Spleen (tissue), 13 donors: ENCODE measurements at places on chromosomes 4 and X. TPM values are rescaled to one million over a fixed set of nuclear protein-coding genes. Genes with fewer than 3 reads are reported as not detected.

GPRIN3 gene
- 1.6 TPM for polyA plus RNA-seq

UGT8 gene
- 2.7 TPM for polyA plus RNA-seq

TMSB15B gene
- polyA plus RNA-seq: 8.6 TPM

SCLT1 gene
- 6.7 TPM for polyA plus RNA-seq

RAB9B gene
- polyA plus RNA-seq: 0.46 TPM

SSX2 gene
- polyA plus RNA-seq: not detected

CITED1 gene
- polyA plus RNA-seq: 0.33 TPM

DUX4 gene
- polyA plus RNA-seq: not detected

PABPC1L2A gene
- not detected for polyA plus RNA-seq

SYTL5 gene
- not detected for polyA plus RNA-seq

HERC5 gene
- polyA plus RNA-seq: 5.9 TPM

TMEM31 gene
- not detected for polyA plus RNA-seq

PLK4 gene
- 1.9 TPM for polyA plus RNA-seq

MEPE gene
- polyA plus RNA-seq: not detected

REPS2 gene
- 1.7 TPM for polyA plus RNA-seq

PNMA6E gene
- polyA plus RNA-seq: not detected

GRCh38 chr4:153204247-153204671 lies at the start of gene TRIM2:
Gene TRIM2 (plus strand): TSS chr4:153204443. CDS start chr4:153204531, 88 bp downstream.
- DNase-seq: no peak
- peak within 1 kb of the TSS; percentile 76 for H3K27ac ChIP-seq

- H3K27ac ChIP-seq: no peak overlapping the region
- H3K4me1 ChIP-seq: no peaks in the 10 kb centered on the region
- DNase-seq: no peak
- no peaks in the 10 kb centered on the region for H3K36me3 ChIP-seq
Observed at GRCh38 chr4:105541420-105541819, 11.0 kb upstream of the ARHGEF38 start.

DNA sequence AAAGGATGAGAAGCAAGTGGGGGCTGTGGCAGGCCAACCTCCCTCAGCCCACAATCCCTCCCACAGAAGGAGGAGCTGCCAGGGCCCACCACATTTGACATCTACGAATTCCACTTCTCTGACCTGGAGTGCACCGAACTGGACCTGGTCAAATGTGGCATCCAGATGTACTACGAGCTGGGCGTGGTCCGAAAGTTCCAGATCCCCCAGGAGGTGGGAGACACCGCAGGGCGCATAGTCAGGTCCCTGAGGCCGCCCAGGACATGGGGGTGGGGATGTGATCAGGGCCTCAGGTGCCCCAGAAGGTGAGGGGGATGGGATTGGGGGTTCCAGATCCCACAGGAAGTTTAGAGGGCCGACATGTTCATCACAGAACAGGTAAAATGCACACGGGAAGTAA lies 13.7 kb downstream of the ATP5ME start:
- peak; percentile 55 for DNase-seq
- H3K4me1 ChIP-seq: peaks cover 5% of the 10 kb centered on the region
- H3K27ac ChIP-seq: no peak overlapping the region
- no peaks in the 10 kb centered on the region for H3K36me3 ChIP-seq
- no peaks in the 10 kb centered on the region for H3K27me3 ChIP-seq
- H3K4me3 ChIP-seq: no peak overlapping the region

GRCh38 chr4:145663194-145663593 lies 16.8 kb upstream of the C4orf51 start:
- H3K4me1 ChIP-seq: no peaks in the 10 kb centered on the region
- DNase-seq: no peak
- no peaks in the 10 kb centered on the region for H3K27me3 ChIP-seq
- no peak overlapping the region for H3K27ac ChIP-seq

DNA sequence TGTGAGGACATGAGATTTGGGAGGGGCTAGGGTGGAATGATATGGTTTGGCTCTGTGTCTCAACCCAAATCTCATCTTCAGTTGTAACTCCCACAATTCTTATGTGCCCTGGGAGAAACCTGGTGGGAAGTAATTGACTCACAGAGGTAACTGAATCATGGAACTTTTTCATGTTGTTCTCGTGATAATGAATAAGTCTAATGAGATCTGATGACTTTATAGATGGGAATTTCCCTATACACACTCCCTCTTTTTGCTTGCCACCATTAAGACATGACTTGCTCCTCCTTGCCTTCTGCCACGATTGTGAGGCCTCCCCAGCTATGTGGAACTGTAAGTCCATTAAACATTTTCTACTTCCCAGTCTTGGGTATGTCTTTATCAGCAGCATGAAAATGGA lies 253.2 kb upstream of the GK2 start:
- H3K4me3 ChIP-seq: no peak overlapping the region
- H3K27ac ChIP-seq: no peak overlapping the region
- no peaks in the 10 kb centered on the region for H3K36me3 ChIP-seq
- no peaks in the 10 kb centered on the region for H3K27me3 ChIP-seq
- DNase-seq: no peak

DNA sequence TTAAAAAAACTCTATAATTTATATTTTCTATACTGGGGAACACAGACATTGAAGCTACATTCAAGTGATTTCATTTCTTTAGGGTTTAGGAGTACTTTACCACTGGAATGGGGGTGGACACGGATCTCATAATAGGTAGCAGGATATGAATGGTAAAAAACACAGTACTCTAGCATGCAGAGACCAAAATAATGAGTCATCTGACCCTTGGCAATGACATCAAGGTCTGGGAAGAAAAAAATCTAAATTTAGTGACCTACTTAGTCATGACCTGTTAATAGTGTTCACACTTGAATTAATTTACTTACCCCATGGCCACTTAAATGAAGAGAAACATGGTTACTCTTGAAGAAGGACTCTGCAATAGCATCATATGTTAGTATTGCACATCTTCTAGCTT lies 187.9 kb downstream of the EPHA5 start:
- H3K4me1 ChIP-seq: no peaks in the 10 kb centered on the region
- no peak overlapping the region for H3K27ac ChIP-seq
- DNase-seq: no peak
- no peak overlapping the region for H3K4me3 ChIP-seq
- no peaks in the 10 kb centered on the region for H3K27me3 ChIP-seq
- H3K36me3 ChIP-seq: no peaks in the 10 kb centered on the region

DNA sequence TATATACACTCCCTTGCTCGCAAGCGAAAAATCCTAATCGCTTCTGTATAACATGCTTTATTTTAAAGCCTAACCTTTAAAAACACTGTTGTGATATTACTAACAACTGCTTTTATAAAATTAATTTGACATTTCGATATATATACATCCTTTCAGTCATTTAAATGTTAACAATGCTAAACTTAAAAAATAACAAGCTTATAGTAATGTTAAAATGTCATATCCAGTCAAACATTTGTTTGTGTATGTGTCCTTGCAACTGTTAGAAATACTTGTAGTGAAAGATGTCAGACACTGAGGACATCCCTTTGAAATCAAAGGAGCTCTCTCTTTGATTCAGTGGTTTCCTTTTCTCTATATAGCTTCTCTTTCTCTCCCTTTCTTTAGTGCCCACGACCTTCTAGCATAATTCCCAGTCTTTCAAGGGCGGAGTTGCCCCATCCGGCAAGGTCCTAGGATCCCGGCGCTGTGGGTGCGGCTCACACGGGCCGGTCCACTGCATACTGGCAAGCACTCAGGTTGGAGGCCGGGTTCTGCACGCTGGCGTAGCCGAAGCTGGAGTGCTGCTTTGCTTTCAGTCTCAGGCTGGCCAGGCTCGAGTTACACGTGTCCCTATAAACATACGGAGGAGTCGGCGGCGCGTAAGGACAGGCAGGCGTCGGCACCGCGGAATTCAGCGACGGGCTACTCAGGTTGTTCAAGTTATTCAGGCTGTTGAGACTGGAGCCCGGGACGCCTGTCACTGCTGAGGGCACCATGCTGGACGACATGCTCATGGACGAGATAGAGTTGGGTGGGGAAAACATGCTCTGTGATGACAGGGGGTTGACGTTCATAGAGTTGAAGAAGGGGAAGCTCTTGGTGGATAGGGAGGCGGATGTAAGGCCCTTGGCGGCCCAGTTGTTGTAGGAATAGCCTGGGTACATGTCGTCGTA lies 5.0 kb downstream of the PITX2 start:
- peaks cover 18% of the 10 kb centered on the region for H3K4me1 ChIP-seq
- peaks cover 100% of the 10 kb centered on the region for H3K27me3 ChIP-seq
- H3K27ac ChIP-seq: no peak overlapping the region

GRCh38 chrX:132732236-132732635 lies 226.2 kb downstream of the HS6ST2 start:
- no peaks in the 10 kb centered on the region for H3K4me1 ChIP-seq
- no peak for DNase-seq
- no peaks in the 10 kb centered on the region for H3K36me3 ChIP-seq
- H3K4me3 ChIP-seq: no peak overlapping the region
- H3K27me3 ChIP-seq: peaks cover 9% of the 10 kb centered on the region

DNA sequence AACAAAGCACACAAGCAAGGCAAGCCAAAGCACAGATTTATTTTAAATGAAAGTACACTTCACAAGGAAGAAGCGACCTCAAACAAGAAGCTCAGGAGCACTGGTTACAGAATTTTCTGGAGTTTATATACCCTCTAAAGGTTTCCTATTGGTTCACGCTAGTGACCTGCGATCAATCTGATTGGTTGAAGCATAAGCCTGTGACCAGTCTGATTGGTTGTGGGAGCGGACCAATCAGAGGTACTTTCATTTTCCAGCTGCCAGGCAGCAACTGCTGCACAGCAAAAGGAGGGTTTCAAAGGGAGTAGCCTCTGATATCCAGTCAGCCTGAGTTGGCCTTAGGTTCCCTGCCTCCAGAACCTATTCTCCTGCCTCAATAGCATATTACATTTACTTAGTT lies 4.6 kb upstream of the AREG start:
- H3K27me3 ChIP-seq: no peaks in the 10 kb centered on the region
- H3K36me3 ChIP-seq: no peaks in the 10 kb centered on the region
- H3K4me1 ChIP-seq: peaks cover 7% of the 10 kb centered on the region
- no peak overlapping the region for H3K4me3 ChIP-seq

- no peaks in the 10 kb centered on the region for H3K36me3 ChIP-seq
- no peak for DNase-seq
- H3K27me3 ChIP-seq: peaks cover 8% of the 10 kb centered on the region
- H3K4me1 ChIP-seq: peaks cover 19% of the 10 kb centered on the region
Observed at GRCh38 chr4:104486716-104487504, 7.8 kb downstream of the CXXC4 start.

GRCh38 chr4:26194764-26195163 lies 126.0 kb upstream of the RBPJ start:
- DNase-seq: no peak
- no peak overlapping the region for H3K27ac ChIP-seq
- H3K36me3 ChIP-seq: no peaks in the 10 kb centered on the region
- H3K27me3 ChIP-seq: no peaks in the 10 kb centered on the region

GRCh38 chr4:112057470-112057869 lies 87.8 kb upstream of the FAM241A start:
- H3K4me1 ChIP-seq: no peaks in the 10 kb centered on the region
- H3K36me3 ChIP-seq: no peaks in the 10 kb centered on the region
- no peak overlapping the region for H3K27ac ChIP-seq

GRCh38 chrX:40299641-40300046 lies 201.9 kb upstream of the BCOR start:
- H3K27ac ChIP-seq: no peak overlapping the region
- no peak for DNase-seq
- peak overlapping the region; percentile 2 for H3K4me3 ChIP-seq
- H3K27me3 ChIP-seq: no peaks in the 10 kb centered on the region
- peaks cover 11% of the 10 kb centered on the region for H3K4me1 ChIP-seq

GRCh38 chrX:14673236-14673635 lies 143.9 kb downstream of the GLRA2 start:
- no peaks in the 10 kb centered on the region for H3K4me1 ChIP-seq
- no peak overlapping the region for H3K4me3 ChIP-seq
- no peak for DNase-seq
- no peaks in the 10 kb centered on the region for H3K36me3 ChIP-seq
- H3K27me3 ChIP-seq: no peaks in the 10 kb centered on the region
- no peak overlapping the region for H3K27ac ChIP-seq

DNA sequence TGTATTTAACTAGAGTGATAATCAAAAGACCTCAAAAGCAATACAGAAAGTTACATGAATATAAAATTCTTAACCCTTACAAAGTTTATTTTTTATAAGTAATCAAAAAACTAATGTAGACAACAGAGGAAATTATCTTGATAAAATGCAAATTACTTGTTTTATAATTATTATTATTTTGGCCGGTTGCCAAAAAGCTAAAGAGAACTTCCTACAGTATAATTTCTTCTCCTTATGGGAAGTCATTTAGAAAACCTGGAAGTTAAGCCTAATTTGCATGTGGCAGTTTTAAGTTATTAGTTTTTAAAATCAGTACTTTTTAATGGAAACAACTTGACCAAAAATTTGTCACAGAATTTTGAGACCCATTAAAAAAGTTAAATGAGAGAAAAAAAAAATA lies 621.3 kb upstream of the PCDH10 start:
- H3K4me3 ChIP-seq: no peak overlapping the region
- H3K27me3 ChIP-seq: no peaks in the 10 kb centered on the region
- no peak for DNase-seq
- H3K36me3 ChIP-seq: no peaks in the 10 kb centered on the region
- H3K4me1 ChIP-seq: no peaks in the 10 kb centered on the region

GRCh38 chr4:142475663-142476062 lies 370.4 kb downstream of the INPP4B start:
- DNase-seq: no peak
- no peaks in the 10 kb centered on the region for H3K36me3 ChIP-seq
- no peaks in the 10 kb centered on the region for H3K4me1 ChIP-seq
- H3K27ac ChIP-seq: no peak overlapping the region
- H3K4me3 ChIP-seq: no peak overlapping the region
- H3K27me3 ChIP-seq: no peaks in the 10 kb centered on the region

DNA sequence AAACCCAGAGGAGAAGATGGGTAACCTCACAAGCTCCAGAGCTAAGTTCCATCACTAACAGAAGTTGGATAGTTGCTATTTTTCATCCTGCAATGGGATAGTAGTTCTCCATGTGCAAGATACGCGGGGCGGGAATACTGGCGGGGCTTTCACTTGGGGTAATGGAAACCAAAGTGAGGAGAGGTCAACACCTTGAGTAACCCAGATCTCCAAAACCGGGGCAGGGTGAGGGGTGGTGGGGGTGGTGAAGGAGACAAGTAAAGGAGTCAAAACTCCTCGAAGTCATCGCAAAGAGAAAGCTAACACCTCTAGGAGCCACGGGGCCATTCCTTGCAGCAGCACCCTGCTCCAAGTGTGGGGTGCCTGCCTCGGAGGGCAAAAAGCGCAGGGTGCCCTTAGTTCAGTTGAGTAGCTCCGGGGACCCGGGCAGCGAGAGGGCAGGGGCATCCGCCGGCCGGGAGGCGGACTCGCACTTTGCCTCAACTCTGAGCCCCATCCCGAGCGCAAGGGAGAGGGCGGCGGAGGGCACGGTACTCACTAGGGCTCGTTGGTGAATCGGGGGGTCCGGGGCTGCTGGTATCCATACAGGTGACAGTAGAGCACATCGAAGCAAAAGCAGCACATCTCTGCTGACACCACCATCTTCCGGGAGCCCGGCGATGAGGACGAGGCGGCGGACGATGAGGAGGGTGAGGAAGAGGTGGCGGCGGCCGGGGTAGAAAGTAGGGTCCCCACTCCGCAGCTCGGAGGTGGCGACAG lies 645 bp downstream of the AMMECR1 start:
- H3K4me1 ChIP-seq: peaks cover 44% of the 10 kb centered on the region
- DNase-seq: peak; percentile 89
- peak overlapping the region; percentile 84 for H3K27ac ChIP-seq
- H3K36me3 ChIP-seq: no peaks in the 10 kb centered on the region
- no peaks in the 10 kb centered on the region for H3K27me3 ChIP-seq

- no peaks in the 10 kb centered on the region for H3K27me3 ChIP-seq
- H3K4me1 ChIP-seq: no peaks in the 10 kb centered on the region
- no peak for DNase-seq
Observed at GRCh38 chrX:84168095-84168494, 19.9 kb downstream of the RPS6KA6 start.

GRCh38 chr4:108165586-108165985 lies 3.1 kb downstream of the LEF1 start:
- H3K36me3 ChIP-seq: no peaks in the 10 kb centered on the region
- no peak for DNase-seq
- H3K27ac ChIP-seq: no peak overlapping the region
- H3K4me3 ChIP-seq: peak overlapping the region; percentile 52
